EL (cell line): ENCODE measurements at places on chromosomes 2 and 18.
A peak's percentile ranks its signal among the peaks of the same experiment; 100 is the strongest.

GRCh38 chr2:199524689-199525574 is 67.2 kb upstream of the SATB2 start:
- no peak for DNase-seq

GRCh38 chr18:69559604-69560003 is 158.9 kb downstream of the DOK6 start:
- DNase-seq: no peak

DNA sequence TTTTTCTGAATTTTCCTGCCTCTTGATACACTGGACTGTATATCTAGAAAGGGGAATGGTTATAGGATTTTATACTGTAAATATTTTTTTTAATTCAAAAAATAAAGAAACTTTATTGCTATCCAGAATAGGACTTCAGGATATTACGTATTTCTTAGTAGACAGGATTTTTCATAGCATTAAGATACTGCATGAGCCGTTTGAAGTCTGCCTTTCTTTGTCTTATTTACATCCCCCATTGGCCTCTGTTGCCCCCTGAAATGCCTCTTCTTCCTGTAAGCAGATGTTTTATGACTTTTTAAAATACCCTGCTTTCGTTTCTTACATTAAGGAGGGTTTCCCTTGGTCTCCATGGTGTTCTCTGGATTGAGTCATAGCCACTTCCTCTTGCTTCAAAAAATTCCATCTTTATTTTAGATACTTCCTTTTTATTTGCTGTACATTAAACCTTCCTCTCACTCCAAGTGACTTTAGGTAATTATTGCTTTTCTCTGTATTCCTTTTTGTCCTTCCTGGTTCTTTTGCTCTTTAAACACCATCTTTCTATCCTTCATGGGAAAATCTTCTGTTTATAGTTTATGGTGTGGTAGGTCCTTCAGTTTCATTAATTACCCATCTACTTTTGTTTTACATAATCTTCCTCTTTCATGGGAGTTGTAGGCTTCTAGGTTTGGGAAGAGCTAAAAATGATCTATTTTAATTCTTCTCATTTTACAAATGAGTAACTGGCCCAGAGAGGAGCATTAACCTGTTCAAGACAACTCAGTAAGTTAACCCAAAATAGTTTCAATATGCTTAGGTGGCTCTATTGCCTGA is 72.6 kb downstream of the ZNF532 start:
- DNase-seq: peak; percentile 53

GRCh38 chr2:229084447-229084846 is 186.6 kb downstream of the PID1 start:
- DNase-seq: no peak

DNA sequence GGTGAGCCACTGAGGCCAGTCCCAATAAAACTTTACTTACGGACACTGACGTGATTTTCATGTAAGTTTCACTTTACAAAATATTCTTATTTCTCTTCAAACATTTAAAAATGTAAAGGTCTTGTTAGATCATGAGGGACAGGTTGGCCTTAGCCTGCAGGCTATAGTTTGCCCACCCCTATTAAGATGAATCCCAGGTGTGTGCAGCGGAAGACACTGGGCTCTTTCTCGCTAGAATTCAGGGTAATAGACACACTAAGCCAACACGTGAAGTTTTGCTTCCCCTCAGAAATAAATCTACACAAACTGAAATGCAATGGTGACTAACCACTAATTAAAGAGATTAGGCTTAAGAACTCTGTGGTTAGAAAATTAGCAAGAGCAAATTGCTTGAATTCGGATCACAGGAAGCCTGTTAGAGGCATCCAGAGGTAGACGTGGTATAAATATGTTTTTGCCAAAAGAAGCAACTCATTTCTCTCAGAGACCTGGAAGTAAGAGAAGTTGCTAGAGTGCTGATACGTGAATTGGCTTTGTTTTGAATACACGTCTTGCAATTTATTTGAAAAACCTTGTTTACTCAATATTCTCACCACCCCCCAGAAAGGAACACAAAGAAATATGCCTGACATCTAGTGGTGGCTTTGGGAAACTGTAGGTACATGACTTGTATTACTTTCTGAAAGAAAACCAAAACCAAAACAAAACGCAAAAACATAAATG is 151.6 kb downstream of the DTNB start:
- DNase-seq: peak; percentile 78

DNA sequence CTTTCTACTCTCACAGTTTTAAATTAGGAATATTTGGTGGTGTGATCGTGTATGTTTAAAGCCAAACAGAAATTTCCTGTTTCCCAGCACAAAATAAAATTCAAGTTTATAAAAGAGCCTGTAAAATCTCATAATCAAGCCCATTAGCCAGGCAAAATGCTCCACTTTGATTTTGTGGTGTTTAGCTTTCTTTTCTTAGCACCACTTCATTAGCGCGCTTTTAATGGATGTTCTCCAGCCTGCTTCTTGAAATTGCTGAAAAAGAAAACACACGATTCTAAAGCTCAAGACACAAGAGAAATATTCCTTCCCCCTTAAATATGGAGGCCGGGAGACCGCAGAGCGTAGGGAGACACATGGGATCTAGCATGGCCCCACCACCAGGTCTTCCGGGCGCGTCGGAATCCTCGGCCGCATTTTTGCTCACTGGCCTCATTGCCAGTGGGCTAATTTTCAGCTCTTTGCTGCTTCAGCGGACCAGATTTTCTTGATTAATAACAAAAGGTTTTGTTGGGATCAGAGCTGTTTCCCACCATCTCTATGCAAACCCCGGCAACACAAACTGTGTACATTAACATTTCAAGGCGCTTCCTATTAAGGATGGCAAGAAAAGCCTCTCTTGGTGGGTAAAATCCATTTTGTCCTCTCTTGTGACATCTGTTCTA is 40.4 kb upstream of the ID2 start:
- no peak for DNase-seq

DNA sequence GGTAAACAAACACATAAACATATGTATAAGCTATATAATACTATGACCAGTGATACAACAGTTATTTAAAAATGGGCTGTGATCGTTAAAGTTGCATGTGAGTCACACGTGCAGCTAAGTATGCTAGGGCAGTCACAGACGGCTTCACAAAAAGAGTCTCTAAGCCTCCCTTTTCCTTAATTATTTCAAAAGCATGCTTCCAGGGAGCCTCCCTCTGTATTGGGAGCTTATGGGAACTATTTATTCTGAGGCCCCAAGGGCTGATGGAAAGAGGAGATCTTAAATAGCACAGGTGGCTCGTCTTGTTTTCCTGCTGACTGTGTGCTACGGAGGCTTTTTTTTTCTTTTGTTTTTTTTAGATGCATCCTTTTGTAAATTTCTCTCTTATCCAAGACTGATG is 94.3 kb downstream of the ADCYAP1 start:
- peak; percentile 28 for DNase-seq

DNA sequence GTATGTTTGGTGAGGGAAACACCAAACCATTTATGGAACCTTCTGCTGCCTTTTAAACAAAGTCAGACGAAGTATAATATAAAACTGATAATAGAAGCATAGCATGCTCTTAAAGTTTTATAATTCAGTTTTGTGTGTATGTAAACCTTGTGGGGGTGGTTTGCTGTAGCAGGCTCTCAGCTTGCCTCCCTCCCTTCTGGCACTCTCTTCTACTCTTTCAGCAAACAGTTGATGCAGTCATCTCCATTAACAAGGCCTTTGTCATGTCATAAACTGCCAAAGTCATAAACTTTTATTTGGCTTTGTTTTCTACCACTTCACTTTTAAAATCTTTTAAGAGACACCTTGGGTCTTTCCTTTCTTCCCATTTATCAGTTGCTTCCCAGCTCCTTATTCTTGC is 448.2 kb upstream of the SETBP1 start:
- no peak for DNase-seq

GRCh38 chr2:156087875-156088274 is 244.6 kb downstream of the NR4A2 start:
- peak; percentile 11 for DNase-seq

- DNase-seq: no peak
Observed at GRCh38 chr2:134582547-134582899, 136.3 kb downstream of the TMEM163 start.

GRCh38 chr2:70891572-70892357 is 43.9 kb upstream of the ATP6V1B1 start:
- no peak for DNase-seq

DNA sequence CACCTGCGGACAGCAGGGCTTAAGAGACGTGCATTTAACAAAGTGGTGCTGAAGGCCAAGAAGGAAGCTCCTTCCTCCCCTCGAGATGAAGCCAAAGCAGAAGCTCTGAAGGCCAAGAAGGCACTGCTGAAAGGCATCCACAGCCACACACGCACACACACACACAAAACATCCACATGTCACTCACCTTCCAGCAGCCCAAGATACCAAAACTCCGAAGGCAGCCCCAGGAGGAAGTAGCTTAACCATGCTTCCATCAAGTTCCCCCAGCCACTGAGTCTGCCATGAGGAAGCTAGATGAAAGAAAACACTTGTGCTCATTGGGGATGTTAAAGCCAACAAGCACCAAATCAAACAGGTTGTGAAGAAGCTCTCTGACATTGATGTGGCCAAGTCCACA is 175.7 kb upstream of the POU3F3 start:
- DNase-seq: no peak

GRCh38 chr2:46164529-46165301 is 132.5 kb upstream of the EPAS1 start:
- DNase-seq: peak; percentile 99

- DNase-seq: peak; percentile 16
Observed at GRCh38 chr2:65458999-65459398, 26.6 kb upstream of the SPRED2 start.

DNA sequence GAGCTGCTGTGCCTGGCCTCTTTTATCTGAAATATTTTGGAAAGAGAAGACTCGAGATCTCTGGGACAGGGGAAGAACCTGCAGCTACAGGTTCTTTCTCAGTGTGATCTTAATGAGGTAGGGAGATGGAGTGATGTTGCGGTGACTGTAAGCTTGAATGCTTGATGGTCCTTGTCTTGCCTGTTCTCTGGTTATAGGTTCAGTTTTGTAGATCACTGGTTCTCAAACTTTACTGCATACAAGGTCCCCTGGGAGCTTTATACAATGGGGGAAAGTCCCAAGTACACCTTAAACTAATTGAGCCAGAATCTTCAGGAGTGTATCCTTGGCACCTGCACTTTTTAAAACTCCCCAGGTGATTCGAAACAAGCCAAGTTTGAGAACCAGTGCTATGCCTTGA is 136.7 kb upstream of the CXCR4 start:
- DNase-seq: no peak

DNA sequence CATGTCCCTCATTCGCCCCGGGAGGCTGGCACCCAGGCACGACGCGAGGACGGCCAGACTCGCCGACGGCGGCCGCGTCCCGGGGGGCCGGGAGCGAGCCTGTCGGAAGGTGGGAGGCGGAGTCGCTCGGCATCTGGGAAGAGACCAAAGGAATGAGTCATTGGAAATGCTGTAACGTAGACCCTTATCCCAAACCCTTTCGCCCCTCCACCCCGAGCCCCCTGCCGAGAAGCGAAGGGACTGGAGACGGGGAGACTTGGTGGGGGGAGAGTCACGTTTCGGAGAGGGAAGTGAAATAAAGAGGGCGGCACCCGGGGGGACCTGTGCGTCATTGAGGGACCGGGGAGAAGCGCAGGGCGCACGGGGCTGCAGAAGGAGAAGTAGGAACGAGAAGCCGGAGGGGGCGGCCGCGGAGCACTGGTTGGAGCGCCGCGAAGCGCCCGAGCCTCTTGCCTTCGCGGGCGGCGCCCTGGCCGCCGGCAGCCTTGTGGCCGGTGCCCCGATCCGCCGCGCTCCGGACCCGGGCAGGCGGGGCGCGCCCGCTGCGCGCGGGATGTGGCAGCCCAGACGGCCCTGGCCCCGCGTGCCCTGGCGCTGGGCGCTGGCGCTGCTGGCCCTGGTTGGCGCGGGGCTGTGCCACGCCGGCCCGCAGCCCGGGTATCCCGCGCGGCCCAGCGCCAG is at the start of gene EMILIN2:
Gene EMILIN2, plus strand, starts transcription at position 371 of the 681 bp plus-strand sequence. Its CDS starts 183 bp downstream, at position 554.
- peak; percentile 68 for DNase-seq

DNA sequence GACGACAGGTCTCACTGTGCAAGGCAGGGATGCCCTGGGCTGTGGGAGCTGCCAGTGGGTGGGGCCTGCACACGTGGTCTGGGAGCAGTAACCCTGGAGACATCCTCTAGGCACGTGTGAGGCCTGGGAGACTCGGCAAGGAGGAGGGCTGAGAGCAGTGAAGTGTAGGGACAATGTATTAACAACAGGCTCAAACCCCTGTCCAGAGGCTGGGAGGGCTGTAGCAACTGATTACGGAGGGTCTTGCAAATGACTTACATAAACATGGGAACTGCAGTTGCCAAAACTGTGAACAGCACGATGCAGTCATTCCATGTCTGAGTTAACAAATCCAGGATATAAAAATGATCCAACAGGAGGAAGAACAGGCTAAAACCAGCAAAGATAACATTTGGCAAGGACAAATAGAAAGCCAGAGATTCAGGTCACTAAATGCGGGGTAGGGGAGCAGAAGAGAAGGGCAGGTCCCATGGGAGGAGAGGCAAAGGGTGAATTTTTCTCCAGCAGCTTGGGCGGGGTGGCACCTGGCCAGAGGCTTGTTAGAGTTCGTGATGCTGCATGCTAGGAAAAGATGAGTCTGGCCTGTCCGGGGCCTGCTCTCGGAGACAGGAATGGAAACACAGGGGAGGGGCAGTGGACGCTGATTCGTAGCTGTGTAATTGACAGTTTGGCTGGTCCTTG is 44.9 kb downstream of the CYP27C1 start:
- DNase-seq: peak; percentile 52

DNA sequence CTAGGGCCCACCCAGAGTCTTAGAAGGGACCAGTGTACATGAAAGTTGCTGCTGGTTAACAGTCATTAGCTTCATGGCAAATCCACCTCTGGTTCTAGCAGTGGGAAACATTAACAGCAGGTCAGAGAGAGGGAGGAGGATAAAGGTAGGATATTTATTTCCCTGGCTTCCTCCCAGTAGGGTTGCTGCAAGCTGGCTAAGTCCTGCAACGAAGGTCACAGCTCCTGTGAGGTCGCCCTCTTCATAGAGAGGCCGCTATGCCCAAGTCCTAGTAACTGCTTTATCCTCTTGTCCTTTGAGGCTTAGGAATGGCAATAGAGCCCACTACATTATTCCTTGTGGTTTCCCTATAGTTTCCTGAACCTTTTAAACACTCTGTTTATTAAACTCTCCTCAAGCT is 84.0 kb upstream of the ACSL3 start:
- DNase-seq: no peak

- peak; percentile 87 for DNase-seq
Observed at GRCh38 chr2:109238580-109238979, 109.6 kb downstream of the SH3RF3 start.

DNA sequence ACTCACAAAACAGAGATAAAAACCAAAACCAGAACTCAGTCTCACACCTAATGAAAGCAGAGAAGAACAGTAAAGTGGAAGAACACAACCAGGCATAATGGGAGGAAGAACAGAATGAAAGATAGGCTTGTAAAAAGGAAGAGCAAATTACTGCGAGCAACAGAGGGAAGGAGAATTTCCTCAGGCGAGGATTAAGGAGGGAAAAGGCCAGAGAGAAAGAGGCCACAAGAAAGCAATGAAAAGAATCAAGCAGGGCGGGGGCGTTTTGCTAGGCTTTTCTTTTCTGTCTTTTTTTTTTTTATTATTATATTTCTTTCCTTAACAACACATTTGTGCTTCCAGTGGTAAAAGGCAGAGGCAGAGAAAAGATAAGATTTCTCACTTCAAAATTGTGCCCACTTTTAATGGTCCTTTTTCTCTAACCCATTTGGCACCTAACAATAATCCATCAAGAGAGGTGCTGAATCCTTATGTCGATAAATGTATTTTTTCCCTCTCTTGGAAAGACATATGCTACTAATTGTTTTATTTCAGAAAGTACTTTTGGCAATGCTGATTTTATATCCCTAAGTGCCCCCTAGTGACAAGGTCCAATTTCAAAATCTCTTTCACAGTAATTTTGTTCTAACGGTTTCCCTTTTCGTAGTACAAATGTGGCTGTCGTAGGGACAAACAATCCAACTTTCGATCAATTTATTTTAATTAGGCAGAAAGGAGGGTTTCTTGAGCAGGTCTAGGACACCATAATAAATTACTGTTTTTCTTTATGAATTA is 138.7 kb upstream of the AQP4 start:
- DNase-seq: no peak
